Activated T-helper 1 cell treated with anti-CD3 and anti-CD28 coated beads, Interleukin-12 subunit alpha, Interleukin-12 subunit beta, Interleukin-2, Interleukin-4 antibody, amounts not matched to agents 30 ng/mL and 10 ng/mL and 1 ng/mL, durations not matched to agents 14 hours and 24 hours and 36 hours (primary cell): ENCODE measurements at places on chromosomes 16 and 17.
A peak's percentile ranks its signal among the peaks of the same experiment; 100 is the strongest.

GRCh38 chr16:610513-611381 is 20.0 kb upstream of the WFIKKN1 start:
- DNase-seq, result no peak

- DNase-seq, result peak; percentile 9
Observed at GRCh38 chr17:56594320-56595107, 1.0 kb downstream of the NOG start.

GRCh38 chr17:1999557-2000251 is 25.4 kb downstream of the RTN4RL1 start:
- DNase-seq, result no peak

GRCh38 chr16:67865318-67865717 is 7.5 kb upstream of the EDC4 start:
- no peak for DNase-seq

DNA sequence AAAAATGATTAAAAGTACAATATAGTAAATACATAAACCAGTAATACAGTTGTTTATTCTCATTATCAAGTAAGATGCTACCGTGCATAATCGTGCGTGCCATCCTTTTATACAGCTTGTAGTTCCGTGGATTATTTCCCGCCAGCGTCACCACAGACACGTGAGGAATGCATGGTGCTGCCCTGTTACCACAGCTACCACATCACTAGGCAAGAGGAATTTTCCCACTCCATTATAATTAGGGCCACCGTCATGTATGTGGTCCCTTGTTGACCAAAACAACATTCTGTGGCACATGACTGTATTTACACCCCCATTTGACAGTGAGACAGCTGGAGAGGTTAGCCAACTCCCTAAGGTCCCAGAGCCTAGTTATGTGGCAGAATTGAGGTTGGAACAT is 30.5 kb upstream of the LGALS9 start:
- no peak for DNase-seq

GRCh38 chr16:8796469-8797363 is 723 bp downstream of the TMEM186 start:
- DNase-seq, result no peak

DNA sequence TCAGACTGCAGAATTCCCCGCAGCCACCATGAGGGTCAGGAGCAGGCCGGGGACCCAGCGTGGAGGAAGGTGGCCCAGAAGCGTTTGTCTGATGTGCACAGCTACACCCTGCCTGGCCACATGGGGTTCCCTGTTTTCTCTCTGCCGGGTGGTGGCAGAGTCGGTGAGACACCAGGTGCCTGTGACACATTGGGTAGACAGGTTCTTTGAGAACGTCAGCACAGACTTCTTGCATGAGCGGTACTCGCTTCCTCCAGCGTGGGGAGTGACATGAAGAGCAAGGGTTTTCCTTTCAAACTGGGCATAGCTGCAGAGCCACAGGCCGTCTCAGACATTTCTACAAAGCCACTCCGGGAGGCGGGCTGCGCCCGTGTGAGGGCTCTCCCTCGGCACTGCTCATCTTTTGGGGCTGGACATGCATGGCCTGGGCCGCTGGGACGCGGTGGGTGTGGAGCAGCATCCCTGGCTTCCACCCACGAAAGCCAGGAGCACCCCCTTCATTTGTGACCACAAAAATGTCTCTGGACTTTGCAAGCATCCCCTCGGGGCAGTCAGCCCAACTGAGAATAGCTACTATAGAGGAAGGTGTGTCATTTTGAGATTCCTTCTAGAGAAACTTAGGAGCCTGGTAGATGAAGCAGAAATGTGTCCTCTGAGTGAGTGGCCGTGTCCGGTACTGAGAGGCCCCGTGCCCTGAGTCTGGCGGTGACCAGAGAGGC is 26.0 kb downstream of the NME3 start:
- no peak for DNase-seq
